Brain (organoid and tissue), 16 donors: ENCODE measurements at places on chromosomes 1 and 21. TPM values are rescaled to one million over a fixed set of nuclear protein-coding genes. Genes with fewer than 3 reads are reported as not detected.

DNA sequence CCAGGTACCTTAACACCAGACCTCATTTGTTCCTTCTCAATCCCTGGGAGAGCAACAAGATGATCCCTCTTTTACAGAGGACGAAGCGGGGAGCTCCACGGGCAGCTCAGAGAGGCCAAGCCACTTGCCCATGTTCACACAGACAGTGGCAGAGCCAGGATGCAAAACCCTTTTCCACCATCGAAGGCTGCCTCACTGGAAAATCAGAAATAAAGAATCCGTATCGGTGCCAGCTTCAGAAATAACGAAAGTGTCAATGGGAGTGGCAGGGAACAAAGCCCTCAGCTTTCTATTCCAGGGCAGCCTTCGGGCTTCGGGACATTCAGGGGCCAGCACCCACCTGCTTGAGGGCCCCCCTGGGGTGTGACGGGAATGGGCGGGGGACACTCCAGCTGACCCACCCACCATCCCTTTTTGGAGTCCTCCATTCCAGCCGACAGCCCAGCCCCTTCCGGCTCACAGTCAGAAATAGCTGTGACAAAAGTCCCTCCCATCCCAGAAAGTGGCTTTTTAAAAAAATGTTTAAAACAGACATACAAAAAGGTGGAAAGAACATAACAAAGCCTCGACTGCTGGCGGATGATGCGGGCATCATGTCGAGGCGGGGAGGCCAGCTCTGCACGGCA, 6.0 kb downstream of the IFFO2 start:
- no peak for DNase-seq

DNA sequence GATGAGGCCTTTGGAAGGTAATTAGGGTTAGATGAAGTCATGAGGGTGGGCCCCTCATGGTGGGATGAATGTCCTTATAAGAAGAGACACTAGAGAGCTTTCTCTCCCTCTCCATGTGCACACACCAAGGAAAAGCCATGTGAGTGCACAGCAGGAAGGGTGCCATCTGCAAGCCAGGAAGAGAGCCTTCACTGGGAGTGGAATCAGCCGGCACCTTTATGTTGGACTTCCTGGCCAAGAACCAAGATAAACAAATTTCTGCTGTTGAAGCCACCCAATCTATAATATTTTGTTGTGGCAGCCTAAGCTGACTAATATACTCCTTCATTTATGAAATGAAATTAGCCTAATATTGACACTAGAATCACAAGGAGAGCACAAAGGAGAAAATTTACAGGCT, 38.2 kb upstream of the PKP1 start:
- no peak for DNase-seq

GRCh38 chr1:14773396-14774025, 175.0 kb downstream of the KAZN start:
- no peak for DNase-seq

GRCh38 chr1:65509912-65510680, 89.6 kb downstream of the LEPR start:
- DNase-seq = no peak

- peak; percentile 20 for DNase-seq
These were observed 569 bp downstream of the RCAN3 start for GRCh38 chr1:24503059-24503751.

- no peak for DNase-seq
These were observed 74.7 kb upstream of the RGL1 start for GRCh38 chr1:183730107-183730724.

DNA sequence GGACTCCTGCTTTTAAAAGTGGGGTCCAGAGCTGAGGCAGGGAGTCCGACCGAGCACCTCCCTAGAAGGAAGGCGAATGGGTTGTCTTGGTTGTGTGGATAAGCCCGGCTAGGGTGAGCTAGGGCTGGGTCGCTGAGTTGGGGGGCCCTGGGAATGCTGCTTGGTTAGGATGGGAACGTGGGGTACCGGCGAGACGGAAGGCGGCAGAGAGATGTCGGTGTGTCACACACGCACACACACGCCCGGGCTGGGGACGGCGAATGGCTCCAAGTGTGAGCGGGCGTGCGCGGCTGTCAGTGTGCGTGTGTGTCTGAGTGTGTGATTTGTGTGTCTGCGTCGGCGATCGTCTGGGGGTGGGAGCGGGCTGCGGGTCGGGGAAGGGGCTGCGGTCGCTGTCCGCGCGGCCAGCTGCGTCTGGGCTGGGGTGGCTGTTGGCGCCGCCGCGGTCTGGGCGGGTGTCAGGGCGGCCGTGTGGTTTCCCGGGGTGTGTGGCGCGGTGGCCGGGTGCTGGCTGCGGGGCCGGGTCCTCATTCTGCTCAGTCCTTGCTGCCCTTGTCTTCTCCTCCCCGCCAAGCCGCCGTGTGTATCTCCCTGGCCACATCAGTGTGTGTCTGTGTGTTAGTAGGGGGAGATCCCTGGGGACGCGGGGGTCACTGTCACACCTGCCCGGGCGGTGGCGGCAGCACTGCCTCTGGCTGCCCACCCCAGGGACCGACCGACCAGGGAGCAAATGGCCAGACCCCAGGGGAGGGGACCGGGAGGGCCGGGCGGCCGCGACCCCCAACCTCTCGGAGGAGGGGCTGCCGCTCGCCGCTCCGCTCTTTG, 1.1 kb downstream of the EFNA3 start:
- peak; percentile 48 for DNase-seq

DNA sequence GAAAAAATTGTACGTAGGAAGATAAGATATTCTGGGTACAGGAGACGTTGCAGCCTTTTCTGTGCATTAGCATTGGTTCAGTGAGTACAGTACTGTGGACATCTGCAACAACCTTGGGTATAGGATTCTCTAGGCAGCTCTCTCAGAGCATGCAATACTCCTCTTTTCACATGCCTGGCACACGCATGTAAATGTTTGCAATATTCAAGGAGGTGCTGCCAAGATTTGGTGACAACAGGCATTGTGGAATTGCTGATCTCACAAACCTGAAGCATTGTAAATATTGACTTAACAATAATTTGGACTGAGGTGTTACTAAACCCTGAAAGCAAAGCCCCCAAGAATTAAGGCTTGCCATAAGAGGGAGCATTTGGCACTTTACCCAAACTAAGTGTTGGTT, 126.8 kb downstream of the GRIK1 start:
- DNase-seq = peak; percentile 20

The FOXO6 gene
- 8.1 TPM for polyA plus RNA-seq

The RNF186 gene
- polyA plus RNA-seq = 0.98 TPM

The AADACL4 gene
- polyA plus RNA-seq = not detected
